ENCODE measurements at places on chromosomes 4 and X. TPM values are rescaled to one million over a fixed set of nuclear protein-coding genes. Genes with fewer than 3 reads are reported as not detected.
A peak's percentile ranks its signal among the peaks of the same experiment; 100 is the strongest.

The GLOD5 gene
- not detected for total RNA-seq

The FGFR3 gene
- total RNA-seq: 19.5 TPM

The OPHN1 gene
- total RNA-seq: 3.5 TPM

The XPNPEP2 gene
- total RNA-seq: 0.25 TPM

The TGIF2LX gene
- total RNA-seq: not detected

The CCNB3 gene
- 0.09 TPM for total RNA-seq

The HSFX2 gene
- not detected for total RNA-seq

GRCh38 chr4:37639551-37640285, 46.5 kb downstream of the RELL1 start:
- no peak for DNase-seq

- DNase-seq: no peak
These were observed 20.6 kb upstream of the ALB start for GRCh38 chr4:73383452-73383851.

DNA sequence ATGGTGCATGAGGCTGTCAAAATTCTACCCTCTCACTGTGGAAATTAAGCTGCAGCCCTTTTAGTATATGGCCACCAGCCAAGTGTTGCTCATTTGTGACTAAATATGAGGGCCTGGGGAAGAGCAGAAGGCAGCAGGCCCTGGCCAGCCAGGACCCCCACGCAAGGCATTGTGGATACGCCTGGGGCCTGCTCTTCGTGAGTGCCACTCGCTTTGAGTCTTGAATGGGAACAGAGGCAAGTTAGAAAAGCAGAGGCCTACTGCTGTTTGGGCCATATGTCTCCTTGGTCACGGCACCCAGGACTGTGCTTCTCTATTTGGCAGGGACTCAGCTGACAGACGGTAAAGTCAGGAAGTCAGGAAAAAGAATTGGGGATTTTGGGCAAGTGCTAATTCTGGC, 10.9 kb downstream of the RTL5 start:
- DNase-seq: no peak

GRCh38 chr4:127052742-127053141, 580.0 kb upstream of the INTU start:
- no peak for DNase-seq

DNA sequence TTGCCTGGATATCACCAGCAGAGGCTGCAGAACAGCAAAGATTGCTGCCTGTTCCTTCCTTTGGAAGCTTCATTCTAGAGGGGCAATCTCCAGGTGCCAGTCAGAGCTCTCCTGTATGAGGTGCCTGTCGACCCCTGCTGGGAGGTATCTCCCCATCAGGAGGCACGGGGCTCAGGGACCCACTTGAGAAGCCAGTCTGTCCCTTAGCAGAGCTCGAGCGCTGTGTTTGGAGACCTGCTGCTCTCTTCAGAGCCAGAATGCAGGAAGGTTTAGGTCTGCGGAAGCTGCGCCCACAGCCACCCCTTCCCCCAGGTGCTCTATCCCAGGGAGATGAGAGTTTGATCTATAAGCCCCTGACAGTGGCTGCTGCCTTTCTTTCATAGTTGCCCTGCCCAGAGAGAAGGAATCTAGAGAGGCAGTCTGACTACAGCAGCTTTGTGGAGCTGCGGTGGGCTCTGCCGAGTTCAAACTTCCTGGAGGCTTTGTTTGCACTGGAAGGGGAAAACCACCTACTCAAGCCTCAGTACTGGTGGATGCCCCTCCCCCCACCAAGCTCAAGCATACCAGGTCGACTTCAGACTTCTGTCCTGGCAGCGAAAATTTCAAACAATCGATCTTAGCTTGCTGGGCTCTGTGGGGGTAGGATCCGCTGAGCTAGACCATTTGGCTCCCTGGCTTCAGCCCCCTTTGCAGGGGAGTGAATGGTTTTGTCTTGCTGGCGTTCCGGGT, 57.9 kb downstream of the DKK2 start:
- peak; percentile 51 for DNase-seq

DNA sequence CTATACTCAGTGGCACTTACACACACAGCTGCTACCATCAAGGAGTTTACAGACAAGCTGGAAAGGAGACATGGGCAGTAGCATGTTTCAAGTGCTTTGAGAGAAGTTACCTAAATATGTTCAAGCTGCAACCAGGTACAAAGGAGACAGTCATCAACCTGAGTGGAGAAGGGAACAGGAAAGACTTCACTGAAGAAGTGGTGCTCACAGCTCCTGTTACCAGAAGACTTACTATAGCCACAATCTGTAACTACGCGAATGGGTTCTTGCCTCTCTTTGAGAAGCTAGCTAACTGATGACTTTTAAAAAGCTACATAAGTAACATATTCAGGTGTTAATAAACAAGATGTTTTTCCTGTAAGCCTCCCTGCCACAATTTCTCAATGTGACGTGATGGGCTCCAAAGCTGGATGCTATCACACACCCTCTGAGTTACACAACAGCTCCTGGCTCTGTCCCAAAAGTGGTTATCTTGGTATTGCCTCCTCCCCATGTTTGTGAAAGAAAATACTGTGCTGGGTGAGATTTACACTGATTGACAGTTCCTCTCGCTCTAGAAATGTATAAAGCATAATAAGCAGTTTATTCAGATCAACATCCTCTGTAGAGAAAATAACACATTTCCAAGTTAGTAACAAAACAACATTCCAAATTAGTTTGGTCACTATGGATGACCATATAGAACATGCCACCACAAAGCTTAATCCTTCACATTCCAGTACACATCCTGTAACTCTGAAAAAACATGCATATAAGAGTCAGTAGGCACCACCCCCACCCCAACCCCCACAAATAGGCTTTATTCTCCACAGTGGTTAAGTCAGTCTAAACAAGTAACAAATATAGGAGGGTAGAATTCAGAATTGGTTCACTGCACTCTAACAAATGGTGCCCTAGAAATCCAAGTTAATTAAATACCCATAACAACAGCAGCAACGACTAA, 81.8 kb downstream of the FRYL start:
- no peak for DNase-seq

GRCh38 chrX:50617183-50617582, 146.6 kb upstream of the DGKK start:
- DNase-seq: no peak

DNA sequence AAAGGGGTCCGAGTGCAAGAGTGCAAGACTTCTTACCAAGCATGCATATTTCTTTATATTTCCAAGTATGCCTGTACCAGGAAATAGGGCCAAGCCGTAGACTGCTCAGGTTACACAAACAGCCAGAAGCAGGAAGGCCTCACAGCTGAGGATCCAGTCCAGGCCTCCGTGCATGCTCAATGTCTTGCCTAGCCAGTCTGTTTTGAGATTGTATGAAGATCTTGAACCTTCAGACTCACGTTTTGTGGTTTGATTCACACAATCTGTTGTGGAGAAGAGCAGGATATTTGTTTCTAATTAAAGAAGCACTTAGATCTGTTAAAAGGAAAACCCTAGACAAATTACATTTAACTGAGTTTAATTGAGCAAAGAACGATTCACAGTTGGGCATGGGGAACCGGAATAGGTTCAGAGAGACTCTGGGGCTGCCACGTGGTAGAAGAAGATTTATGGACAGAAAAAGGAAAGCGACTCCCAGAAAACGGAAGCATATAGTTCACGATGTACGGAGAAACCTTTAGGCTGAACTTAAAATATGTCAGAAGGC, 1.2 kb downstream of the MGST2 start:
- DNase-seq: no peak

DNA sequence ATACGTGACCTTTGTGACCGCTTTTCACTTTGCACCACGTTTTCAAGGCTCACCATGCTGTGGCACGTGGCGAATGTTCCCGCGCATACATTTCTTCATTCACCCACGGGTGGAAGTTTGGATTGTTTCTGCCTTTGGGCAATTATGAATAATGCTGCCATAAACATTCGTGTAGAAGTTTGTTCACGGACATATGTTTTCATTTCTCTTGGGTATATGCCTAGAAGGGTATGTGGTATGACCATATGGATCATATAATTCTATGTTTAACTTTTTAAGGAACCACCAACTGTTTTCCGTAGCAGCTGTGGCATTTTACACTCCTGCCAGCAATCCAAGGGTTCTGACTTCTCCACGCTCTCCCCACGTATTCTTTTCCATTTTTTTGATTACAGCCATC, 60.9 kb upstream of the MXD4 start:
- DNase-seq: no peak

GRCh38 chr4:146330392-146330791, 116.1 kb downstream of the REELD1 start:
- no peak for DNase-seq

DNA sequence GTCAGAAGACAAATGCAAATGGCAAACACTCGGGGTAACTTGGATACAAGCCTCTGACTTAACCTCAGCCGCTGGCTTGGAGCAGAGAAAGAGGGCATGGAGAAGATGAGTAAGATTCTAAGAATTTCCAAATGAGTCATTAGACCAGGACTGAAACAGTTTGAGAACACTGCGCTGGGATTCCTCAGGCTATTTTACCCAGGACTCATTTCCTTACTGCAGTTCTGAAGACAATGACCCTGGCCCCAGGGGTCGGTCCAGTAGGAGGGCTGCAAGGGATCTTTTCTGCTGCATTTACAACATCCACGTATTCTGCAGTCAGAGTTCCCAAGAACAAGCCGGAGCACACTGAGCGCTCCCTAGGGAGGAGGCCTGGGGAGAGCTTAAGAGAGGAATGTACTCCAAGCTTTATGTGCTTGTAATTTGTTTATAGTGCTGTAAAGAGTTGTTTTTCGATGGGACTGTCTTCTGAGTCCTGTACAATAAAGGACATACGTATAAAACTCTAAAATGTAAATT, 27.3 kb upstream of the SORBS2 start:
- DNase-seq: peak; percentile 70

DNA sequence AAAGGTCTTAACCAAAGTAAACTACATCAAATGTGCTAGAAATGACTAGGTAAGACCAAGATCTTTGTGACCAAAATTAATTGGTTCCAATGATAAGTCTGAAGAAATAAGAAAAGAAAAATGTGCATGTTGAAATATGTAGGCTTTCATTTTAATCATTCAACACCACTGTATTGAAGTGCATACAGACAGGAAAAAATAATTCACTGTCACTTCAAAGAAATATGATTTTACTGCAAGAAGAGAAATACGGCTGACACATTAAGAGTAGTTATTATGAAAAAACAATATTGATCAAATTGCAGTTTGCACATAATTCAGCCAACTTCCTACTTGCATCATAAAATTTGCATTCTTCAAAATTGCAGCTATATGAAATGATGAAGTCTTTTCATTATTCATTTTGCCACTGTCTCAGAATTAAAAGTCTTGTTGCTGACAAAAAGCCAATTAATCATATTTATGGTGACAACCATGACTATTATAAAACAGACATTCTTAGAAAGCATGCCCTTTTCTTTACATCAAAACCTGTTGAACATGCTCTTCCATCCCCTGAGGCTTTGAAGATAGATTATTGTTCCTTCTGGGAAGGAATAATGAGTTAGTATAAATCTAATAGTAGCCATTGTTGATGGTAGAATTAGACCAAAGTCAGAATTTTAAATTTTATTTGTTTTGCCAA, 405.9 kb upstream of the MAD2L1 start:
- no peak for DNase-seq

Data from H1 (cell line).